Anterior cingulate cortex (tissue), 58 donors: ENCODE measurements at places on chromosomes 16 and 17.

GRCh38 chr16:77290451-77291115 lies 91.4 kb downstream of the SYCE1L start:
- no peak for DNase-seq

DNA sequence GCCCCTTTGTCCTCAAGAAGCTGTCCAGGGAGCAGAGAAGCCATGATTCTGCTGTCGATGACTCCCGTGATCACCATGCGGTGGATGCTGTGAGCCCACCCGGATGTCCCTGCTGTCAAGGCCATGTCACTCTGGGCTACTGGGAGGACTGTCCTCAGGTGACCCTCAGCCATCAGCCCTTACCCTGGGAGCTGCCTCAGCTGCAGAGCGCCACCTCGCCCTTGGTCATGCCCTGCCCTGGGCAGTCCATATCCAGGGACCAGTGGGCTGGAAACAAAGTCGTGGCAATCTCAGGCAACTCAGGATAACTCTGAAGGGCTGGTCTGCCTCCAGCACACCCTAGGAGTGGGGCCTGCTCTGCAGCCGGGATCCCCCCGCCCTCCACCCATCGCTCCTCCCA lies 63.6 kb downstream of the CACNG5 start:
- DNase-seq = no peak

DNA sequence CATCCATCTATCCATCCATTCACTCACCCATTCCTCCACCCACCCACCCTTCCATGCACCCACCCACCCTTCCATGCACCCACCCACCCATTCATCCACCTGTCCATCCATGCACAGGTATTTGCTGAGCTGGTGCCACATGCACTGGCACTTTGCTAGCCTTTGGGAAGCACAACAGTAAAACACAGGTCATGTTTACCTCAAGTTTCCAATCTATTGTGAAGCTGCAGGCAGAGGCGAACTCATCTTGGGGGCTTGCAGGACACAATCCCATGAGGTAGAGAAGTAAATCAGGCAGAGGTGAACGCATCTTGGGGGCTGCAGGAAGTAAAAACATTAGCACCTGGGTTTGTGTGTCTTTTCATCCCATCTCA lies 35.6 kb upstream of the CBFA2T3 start:
- DNase-seq = no peak

DNA sequence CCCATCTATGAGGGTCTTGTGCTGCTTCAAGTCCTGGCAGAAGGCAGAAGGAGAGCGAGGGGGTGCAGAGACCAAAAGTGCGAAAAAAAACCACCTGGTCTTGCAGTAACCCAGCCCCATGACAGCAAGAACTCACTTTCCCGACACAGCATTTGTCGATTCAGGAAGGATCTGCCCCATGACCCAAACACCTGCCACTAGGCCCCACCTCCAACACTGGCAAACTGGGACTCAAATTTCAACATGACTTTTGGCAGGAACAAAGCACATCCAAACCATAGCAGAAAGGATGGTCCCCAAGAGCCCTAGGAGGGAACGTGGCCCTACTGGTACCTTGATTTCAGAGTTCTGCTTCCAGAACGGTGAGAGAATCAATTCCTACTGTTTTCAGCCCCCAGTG lies 34.7 kb upstream of the KLHDC4 start:
- no peak for DNase-seq

GRCh38 chr17:2416010-2416734 lies 15.3 kb upstream of the MNT start:
- peak; percentile 89 for DNase-seq

DNA sequence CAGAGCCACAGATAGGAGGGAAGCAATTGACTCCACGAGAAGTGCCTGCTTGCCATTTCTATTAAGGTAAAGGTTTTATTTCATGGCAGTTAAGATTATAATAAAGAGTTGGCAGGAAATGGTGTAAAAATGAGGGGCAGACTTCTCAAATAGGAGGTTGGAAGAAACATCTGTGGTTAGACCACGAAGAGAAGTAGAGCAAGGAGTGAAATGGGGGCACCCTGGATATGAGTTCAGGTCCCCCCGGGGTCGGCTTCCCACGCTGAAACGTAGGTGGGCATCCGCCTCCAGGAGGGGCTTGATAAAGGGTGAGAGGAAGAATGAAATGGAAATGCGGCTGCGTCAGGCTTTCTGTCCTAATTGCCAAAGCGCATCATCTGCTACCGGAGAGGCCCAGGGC lies 209.1 kb downstream of the MAF start:
- no peak for DNase-seq

DNA sequence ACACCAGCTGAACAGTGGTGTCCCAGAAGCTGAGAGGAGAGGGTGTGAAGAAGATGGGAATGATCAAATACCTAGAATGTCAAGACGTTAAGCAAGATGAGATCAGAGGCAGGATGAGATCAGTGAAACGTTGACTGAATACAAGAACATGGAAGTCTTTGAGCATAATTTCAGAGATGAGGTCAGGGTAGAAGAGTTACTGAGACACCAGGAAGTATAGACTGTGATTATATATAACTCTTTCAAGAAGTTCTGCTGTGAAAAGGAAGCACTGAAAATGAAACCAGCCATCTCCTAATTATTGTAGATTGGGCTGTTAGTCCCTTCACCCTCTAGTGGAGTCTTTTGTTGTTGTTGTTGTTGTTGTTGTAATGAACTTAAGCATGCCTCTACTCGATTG lies 9.1 kb downstream of the SHCBP1 start:
- DNase-seq = no peak

GRCh38 chr17:60971515-60972369 lies 294.1 kb downstream of the BCAS3 start:
- DNase-seq = no peak

- DNase-seq = no peak
Observed at GRCh38 chr17:4636474-4637100, 4.9 kb downstream of the ALOX15 start.

- DNase-seq = no peak
Observed at GRCh38 chr17:17795296-17795695, 41.5 kb downstream of the SREBF1 start.

GRCh38 chr17:45790296-45790922 lies 6.3 kb downstream of the CRHR1 start:
- no peak for DNase-seq

- no peak for DNase-seq
Observed at GRCh38 chr17:59572301-59572924, 7.0 kb downstream of the DHX40 start.

DNA sequence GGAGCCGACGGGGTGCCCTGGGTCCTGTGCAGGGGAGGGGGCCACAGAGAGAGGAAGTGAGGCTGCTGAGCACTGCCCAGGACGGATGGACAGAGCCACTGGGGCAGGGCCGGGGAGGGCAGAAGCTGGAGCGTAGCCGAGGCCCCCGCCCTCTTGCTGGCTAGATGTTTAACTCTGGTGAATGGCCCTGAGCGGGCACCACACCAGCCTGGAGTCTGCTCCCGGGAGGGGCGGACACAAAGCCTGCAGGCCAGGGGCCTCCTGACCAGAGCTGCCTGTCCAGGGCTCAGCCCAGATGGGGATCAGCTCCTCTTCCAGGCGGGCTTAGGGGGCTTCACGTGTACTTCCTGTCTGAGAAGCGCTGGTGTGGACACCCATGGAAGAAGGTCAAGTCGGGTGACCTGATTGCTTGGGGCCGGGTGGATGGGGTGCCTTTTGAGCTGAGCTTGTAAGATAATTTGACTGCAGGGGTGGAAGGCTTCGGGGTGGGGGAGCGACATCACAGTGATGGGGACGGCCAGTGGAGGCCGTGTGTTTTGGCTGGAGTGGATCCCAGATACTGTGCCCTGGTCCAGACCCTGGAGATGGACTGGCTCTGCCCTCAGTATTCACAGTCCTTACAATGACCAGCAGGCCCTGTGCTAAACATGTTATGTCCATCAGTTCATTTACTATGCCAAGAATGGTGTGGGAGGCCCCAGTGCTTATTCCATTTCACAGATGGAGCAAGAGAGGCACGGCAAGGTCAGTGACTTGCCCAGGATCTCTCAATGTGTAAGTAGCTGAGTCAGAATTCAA lies 33.7 kb upstream of the CIBAR2 start:
- no peak for DNase-seq

DNA sequence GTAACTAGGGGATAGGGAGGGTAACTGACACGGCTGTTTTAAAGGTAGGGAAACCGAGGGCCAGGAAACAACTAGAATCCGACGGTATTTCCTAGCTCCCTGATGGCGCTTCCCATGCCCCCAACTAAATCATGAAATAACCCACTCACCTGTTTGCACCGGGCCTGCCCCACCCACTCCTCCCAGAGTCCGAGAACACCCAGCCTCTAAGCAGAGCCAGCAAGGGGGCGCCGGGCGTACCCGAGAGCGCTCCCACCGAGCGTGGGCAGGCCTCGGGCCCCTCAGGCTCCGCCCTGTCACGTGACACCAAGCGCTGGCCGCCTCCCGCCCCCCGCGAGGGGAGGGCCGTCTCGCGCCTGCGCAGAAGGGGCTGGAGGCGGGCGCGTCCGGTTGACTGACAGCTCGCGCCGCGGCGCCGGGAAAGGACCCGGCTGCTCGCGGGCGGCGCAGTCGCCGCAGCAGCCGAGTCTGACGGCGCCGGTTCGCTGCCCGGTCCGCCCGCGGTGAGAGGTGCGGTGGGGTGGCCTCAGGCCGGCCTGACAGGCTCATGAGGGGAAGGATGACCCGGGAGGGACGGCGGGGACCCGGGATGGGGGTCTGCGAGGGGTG lies at the start of gene KIAA0513:
Gene KIAA0513 (plus strand): TSS at position 447 of the 609 bp plus-strand sequence. CDS start 39,277 bp downstream, outside the sequence.
- peak; percentile 89 for DNase-seq

GRCh38 chr16:54430491-54431030 lies 144.0 kb upstream of the IRX3 start:
- DNase-seq = no peak

DNA sequence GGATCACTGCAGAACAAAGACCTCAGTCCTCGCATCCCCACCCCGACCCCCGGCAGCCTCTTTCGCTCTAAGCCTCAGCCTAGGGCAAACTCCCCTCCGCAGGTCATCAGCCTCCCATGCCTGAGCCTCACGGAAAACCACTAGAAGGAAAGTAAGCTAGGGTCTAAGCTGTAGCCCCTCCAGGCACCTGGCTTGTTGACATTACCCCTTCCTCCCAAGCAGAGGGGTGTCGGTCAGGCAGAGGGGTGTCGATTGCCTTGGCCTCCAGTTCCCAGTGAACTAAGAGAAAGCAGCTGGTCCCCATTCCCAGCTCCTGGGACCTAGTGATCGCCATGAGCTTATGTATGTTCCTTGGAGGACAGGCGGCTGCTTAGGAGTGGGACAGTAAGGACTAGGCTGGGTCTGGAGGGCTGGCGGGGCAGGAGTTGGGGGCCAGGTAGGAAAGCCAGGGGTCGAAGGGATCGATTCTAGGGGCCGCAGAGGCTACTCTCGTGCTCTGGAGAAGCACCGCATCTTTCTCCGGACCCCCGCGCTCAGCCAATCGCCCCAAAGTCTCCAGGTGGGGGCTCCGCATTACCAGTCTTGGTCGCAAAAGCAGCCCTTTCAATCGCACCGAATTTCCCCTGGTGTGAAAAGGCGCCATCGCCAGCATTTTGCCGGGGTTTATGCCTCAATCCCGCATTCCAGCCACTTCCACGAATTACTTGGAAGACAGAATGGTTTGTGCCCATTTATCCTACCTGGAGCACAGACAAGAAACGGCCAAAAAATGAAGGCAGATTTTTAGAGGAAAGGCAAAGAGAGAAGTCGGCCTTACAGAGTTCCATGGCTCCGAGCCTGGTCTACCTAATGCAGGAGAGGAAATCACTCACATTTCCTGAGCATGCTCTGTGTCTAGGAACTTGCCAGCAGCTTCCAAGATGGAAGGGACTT lies 21.3 kb upstream of the HOXB13 start:
- DNase-seq = no peak

DNA sequence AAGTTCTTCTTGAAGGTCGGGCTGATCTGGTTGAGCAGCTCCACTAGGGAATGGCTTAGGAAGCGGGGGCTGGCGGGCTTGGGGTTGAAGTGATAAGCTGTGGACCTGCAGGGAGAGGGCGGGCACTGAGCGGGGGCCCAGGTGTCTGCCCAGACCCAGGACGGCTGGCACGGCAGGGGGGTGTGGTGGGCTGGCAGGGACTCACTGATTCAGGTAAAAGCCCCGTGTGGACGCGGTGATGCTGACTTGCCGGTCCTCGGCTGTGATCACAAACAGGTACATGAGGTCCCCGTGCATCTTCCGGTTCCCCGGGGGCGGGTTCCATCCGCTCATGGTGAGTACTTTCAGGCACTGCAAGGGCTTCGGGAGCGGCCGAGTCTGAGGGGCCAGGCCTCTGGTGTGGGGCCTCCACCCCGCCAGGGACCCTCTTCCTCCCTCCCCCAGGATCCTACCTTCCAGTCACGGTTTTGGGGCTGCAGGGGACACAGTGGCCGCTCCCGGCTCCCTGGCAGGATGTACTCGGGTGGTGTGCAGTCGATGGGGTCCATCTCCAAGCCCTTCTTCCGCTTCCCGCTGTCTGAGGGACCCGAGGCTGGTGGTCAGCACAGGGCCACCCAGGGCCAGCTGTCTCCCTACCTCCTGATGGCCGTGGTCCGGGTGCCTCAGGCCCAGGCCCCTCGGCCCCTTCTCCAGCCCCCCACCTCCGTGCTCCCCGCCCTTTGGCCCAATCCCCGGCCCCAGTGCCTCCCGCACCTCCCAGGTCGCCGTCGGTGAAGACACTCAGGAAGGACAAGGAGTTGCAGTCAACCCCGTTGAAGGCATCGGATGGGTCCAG lies 10.2 kb downstream of the CLUH start:
- DNase-seq = no peak

- DNase-seq = no peak
Observed at GRCh38 chr17:73667181-73667959, 23.1 kb upstream of the SDK2 start.

DNA sequence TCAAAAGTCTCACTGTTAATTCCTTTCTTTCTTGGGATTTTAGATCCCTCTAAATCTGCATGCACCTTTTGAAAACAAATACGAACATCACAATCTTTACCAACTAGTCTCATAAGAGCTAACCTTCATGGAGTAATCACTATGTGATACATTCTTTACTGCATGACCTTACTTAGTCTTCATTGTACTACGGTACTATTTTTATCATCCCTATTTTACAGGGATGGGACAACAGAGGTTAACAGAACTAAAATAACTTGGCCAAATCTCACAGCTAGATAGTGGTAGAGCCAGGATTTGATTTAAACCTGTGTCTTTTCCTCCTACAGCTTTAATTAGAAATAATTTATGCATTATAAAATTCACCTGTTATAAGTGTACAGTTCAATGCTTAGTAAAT lies 32.9 kb upstream of the TAOK1 start:
- DNase-seq = no peak

- DNase-seq = no peak
Observed at GRCh38 chr17:60832151-60832585, 154.5 kb downstream of the BCAS3 start.

GRCh38 chr16:22861580-22861979 lies 47.6 kb downstream of the HS3ST2 start:
- no peak for DNase-seq

DNA sequence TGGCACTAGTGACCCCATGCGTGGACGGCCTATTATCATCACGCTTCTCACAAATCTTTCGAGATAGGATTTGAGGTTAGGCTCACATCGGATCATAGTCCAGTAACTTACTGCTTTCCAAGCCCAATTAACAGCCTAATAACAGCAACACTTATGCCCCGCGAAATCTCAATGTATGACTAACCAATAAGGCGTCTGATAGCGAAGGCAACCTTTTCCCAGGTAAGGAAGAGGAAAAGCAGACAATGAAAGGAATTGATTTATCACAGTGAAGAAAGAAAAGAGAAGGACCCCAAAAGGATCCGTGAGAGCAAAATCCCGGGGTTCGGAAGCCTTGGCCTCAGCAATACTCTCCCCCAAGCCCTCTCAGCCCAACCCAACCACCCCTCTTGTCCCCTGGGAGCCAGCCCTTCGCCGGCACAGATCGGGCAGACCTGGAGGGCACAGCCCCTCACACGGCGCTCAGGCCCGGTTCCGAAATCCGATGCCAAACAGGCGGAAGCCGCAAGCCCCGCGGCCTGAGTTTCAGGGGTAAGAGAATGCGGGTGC lies 534 bp downstream of the GPATCH8 start:
- DNase-seq = no peak
